Renal cortex interstitium (tissue), 15 donors: ENCODE measurements at places on chromosomes 7 and 10. TPM values are rescaled to one million over a fixed set of nuclear protein-coding genes. Genes with fewer than 3 reads are reported as not detected.

GRCh38 chr7:155211761-155212160 lies 85.9 kb upstream of the INSIG1 start:
- DNase-seq = no peak

DNA sequence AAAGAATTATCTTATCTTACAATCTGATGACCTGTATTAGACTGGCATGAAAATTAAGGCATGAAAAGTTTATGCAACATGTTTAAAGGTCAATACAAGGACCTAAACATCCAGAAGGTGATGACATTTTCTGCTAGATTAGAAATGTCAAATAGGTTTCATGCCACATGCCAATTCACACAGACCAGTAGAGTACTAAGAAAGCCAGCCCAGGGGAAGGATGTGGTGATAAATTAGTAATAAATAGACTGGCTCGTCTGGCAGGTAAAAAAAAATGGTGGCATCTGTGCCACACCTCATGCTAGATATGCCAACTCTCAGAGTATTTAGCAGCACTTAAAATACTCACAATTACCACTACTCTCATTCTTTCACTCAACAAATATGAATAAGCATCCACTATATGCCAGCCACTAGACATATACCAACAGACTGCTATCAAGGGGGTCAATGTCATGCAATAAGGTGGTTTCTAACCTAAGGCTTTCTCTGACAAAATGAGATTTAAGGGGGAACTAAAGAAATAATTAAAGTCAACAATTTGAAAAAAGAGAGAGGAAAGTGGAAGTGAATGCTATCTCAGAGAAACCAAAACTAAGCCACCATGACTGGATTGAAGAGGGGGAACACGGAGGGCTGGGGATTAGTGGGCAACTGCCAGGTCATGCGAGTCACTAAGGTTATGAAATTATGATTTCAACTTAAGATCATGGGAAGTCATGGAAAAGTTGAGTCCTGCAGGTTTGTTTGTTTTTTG lies 83.5 kb downstream of the SGMS1 start:
- no peak for DNase-seq

- DNase-seq = no peak
These were observed 29.0 kb downstream of the KLHDC10 start for GRCh38 chr7:130099331-130099730.

- no peak for DNase-seq
These were observed 204.0 kb upstream of the GNAI1 start for GRCh38 chr7:79930604-79931003.

DNA sequence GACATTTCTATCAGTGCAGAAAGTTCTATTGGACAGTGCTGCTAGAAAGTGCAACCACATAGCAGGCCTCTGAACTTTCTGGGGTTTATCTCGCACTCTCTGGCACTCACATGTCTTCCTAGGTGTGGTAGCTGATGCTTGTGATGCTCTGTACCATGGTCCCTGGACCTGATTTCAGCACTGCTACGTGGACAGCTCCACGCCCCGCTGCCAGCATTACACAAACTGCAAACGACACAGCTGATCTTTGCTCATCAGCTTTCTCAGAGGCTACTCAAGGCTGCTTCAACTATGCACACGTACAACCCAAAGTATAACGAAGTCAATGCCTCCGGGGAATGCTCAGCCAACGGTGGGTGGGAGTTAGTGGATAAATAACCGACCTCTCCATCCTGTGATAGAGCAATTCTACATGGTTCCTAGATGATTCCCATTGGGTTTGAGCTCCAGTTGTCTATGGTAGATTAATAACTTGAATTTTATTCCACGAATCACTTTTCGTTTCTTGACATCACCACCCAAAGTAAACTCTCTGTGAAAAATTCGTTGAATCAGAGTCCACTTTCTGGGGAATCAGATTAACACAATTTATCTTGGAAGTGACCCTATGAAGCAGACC lies 302.5 kb downstream of the ACTR3B start:
- peak; percentile 36 for DNase-seq

DNA sequence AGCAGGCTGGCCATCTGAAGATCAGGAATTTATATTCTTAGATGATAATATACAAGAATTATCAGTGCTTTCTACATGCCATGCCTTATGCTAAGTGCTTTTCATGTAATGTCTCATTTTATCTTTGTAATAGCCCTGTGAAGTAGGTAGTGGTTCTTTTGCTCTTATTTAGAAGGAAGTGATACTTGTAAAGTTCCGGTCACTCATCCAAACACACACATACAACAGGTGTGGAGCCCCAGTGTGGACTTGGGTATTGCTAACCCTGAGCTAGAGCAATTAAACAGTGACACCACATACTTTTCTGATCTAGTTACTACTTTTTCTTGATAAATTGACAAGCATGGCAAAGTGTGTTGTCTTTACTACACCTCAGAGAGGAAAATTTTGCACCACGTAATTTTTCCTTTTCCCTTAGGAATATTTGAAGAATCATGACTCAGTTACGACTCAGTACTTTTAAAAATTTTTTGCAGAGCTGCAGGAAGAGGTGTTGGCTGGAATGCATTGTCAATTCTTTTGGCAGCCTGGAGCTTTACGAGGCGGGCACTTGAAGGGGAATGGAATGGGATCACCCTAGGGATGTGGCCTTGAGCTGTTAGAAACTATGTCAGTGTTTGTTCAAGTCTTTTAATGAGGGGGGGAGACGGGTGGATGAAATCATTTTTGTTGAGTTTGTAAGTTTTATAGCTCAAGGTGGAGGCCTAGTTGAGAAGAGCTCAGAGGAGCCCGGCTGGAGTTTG lies 212.5 kb upstream of the CELF2 start:
- DNase-seq = no peak

DNA sequence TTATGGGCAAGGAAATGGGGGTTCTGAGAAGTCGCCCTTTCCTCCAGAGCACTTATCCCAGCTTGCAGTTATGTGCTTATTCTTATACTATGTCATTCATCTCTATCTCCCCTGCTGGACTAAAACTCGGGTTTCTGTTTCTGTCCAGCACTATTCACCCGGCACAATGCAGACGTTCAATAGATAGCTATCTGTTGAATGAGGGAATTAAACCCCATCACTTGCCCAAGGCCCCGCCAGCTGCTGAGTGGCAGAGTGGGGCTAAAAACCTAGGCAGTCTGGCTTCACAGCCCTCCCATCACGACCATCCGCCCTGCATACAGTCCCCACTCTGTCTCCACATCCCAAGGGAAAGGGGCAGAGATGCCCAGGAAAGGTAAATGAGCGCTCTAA lies 5.4 kb downstream of the SLIT1 start:
- DNase-seq = no peak

DNA sequence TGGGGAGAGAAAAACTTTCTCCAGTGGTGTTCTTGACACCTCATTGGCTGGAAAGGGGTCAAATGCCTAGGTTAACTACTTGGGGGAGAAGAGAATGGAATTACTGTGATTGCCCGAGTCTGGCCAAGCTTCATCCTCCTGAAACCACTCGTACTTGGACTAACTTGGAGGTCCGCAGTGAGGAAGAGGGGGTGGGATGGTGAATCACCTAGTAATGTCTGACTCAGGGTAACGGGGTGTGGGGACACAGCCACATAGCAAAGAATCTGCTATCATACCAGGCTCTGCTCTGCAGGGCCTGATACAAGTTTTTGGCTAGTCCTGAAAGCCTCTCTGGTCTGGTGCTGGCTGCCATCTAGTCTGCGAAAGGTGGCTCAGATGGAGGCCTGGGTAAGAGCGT lies 190.9 kb downstream of the RPS24 start:
- no peak for DNase-seq

DNA sequence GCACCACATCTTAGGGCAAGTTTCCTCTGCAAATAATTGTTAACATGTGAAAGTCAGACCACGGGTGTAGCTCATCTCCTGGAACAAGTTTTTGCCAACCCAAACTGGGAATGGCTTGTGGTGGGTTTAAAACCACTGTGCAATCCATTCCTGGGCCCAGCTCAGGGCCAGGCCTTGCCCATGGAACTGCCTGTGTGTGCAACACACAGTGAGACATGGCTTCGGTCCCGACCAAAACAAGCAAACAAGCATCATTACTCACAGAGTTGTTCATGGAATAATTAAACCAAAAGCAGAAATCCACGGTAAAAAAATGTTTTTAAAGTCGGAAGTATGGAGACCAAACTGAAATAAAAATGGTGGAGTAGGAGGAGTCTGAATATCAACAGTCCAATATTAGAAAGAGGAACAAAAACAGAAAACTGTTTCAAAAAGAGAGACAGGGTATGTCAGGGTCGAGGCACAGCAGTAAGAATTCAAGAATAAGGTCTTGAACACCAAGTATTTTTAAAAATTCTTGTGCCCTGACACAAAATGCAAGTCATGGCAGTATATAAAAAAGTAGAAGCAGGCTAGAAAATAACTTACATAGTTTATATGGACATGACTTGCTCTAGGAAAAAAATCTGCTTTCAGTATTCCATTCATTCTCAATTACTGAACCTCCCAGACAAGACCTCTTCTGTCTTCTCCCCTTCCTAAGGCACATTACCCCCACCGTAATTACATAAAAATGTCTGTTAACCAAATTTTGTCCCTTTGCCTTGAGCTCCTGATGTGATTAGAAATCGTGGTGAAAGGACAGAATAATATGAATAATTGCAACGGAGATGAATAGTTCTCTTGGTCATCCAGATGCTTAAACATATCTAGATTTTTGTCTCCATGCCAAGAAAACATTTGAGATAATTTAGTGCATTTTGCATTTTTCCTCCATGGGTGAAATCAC lies 88.4 kb downstream of the FAS start:
- DNase-seq = no peak

DNA sequence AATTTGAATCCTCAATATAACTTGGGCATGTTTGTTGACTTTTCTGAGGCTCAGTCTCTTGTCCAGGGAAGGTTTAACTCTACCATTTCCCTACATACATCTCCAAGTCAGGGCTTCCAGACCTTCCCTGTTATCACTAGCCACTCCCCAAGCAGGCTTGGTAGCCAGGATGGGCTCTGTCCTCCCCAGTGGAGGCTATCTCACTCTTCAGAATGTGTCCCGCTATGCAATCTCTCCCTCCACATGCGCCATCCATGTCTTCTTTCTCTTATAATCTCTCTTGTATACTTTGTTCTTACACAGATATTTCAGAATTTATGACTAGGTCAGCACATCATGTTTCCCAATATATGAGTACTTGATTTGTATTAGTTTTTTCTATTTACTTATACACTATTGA lies 310.4 kb downstream of the HGF start:
- no peak for DNase-seq

- no peak for DNase-seq
These were observed 74.2 kb downstream of the MALSU1 start for GRCh38 chr7:23373151-23374004.

DNA sequence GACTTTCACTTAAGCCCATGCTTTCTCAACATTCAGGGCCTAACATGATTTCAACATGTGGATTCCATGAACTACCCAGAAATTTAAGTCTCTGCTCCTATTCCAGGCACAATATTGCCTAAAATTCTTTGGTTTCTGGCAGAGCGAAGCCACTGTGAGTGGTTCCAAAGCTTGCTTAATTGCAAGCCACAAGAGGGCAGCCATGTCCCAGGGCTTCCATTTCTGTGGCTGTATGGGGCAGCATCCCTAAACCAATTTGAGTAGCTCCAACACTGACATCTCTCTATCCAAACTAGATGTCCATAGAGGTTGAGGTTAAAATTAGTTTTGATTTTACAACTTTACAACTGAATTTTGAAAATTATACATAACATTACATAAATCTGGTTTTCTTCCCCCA lies 56.3 kb upstream of the MDFIC start:
- no peak for DNase-seq

GRCh38 chr7:107700570-107700969 lies 39.9 kb downstream of the SLC26A4 start:
- DNase-seq = no peak

DNA sequence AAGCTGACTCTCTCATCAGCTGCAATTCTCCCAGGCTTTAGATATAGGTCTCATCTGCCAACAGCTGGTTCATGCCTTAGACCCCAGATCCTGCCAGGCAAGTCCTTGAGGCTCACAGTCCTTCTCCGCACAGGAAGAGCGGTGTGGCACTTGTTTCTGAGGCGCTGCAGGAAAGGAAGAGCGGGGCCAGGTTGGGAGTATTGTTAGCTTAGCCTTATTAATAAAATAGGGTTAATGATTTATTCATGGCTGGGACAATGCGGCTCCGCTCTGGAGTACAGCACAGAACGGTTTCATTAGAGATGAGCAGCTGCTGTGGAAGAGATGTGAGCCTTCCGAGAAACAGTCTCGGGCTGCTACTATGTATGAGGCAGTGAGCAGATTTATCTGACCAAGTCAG lies 78.1 kb downstream of the FZD1 start:
- DNase-seq = no peak

- no peak for DNase-seq
These were observed 47.5 kb downstream of the CCDC172 start for GRCh38 chr10:116371737-116372136.

Gene PNLIPRP1
- polyA plus RNA-seq = not detected

Gene SVIL
- 42.4 TPM for polyA plus RNA-seq

Gene CD36
- polyA plus RNA-seq = 15.0 TPM

Gene ERVW-1
- polyA plus RNA-seq = 0.82 TPM

Gene NEURL1
- polyA plus RNA-seq = 2.4 TPM

Gene PVRIG
- polyA plus RNA-seq = 2.2 TPM
